Adrenal gland (tissue), 19 donors: ENCODE measurements at places on chromosomes 12 and 14. TPM values are rescaled to one million over a fixed set of nuclear protein-coding genes. Genes with fewer than 3 reads are reported as not detected.

Gene LIN7A
- 2.9 TPM for total RNA-seq

Gene AICDA
- not detected for total RNA-seq

Gene NTN4
- total RNA-seq = 41.8 TPM

Gene SRRM4
- 0.44 TPM for total RNA-seq

Gene SLC16A7
- 62.0 TPM for total RNA-seq

Gene DNAJC22
- 2.9 TPM for total RNA-seq

Gene TBC1D30
- total RNA-seq = 3.3 TPM

Gene SERPINA1
- 60.1 TPM for total RNA-seq

Gene KRT82
- total RNA-seq = not detected

GRCh38 chr12:59874781-59875180 lies 279.0 kb downstream of the SLC16A7 start:
- H3K4me1 ChIP-seq = no peaks in the 10 kb centered on the region
- no peak overlapping the region for H3K4me3 ChIP-seq
- no peaks in the 10 kb centered on the region for H3K36me3 ChIP-seq
- no peak for DNase-seq

DNA sequence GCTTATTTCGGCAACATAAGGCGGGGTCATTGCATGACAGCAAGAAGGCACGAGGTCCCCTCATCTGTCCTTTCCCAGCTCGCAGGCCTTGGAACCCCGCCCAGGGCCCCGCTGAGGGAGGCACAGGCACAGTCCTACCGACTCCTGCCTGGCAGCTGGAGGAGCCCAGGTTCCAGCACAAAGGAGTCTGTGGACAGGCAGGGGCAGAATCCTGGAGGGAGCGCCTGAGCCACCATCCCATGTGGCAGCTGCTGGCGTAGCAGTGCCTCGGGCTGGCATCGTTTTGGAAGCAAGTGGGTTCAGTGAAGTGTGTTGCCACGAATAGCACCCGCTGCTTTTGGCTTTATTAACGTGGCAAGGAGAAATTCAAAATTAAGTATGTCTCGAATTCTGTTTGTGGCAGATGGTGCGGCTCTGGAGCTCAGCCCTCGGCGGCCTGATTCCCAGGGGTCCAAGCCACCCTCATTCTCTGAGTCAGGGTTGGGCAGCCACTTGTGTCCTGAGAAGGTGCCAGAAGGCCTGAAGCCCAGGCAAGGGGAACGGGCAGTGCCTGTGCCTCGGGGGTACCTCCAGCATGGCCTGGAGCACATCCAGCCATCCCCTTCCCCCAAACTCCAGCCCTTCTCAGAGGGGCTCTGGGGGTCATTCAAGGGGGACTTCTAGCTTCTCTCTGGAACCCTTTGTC lies 35.9 kb downstream of the SLC8B1 start:
- H3K4me1 ChIP-seq = peaks cover 45% of the 10 kb centered on the region
- H3K4me3 ChIP-seq = no peak overlapping the region
- H3K27me3 ChIP-seq = no peaks in the 10 kb centered on the region
- H3K27ac ChIP-seq = peak overlapping the region; percentile 93
- DNase-seq = peak; percentile 86
- peaks cover 58% of the 10 kb centered on the region for H3K36me3 ChIP-seq

DNA sequence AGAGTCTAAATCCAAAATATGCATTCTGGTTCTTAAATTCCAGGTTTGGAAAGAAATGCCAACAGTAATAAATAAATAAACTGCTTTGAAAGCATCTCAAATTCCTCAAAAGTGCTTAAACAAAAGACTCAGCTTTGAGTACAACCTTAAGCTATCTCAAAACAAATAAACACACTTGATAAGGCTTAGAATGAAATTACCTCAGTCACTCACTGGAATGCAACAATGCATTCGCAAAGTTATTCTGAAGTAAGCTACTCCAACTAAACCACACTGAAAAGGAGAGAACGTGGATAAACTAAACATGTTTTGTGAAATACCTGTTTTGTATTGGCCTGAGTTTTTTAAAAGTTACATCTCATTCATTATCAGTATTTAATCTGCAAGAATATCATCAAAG lies 1.2 kb downstream of the SPTSSA start:
- H3K4me3 ChIP-seq = peak overlapping the region; percentile 98
- no peaks in the 10 kb centered on the region for H3K36me3 ChIP-seq
- no peaks in the 10 kb centered on the region for H3K27me3 ChIP-seq
- no peak overlapping the region for H3K27ac ChIP-seq

DNA sequence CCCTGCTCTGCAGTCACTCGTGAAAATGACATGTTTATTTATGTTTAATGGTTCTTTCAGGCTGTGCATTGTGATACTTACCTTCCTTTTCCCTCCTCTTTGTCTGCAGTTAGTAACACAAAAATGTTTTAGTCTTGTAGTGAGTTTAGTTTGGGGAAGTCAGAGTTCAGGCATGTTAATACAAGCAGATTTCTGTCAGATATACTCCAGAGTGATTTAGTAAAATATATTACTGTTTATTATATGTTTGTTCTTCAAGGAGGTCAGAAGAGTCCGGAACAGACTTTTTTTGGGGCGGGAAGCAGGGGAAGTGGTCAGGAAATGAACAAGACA lies 28.7 kb downstream of the MSRB3 start:
- DNase-seq = no peak
- no peak overlapping the region for H3K4me3 ChIP-seq
- no peaks in the 10 kb centered on the region for H3K4me1 ChIP-seq
- H3K27me3 ChIP-seq = no peaks in the 10 kb centered on the region

DNA sequence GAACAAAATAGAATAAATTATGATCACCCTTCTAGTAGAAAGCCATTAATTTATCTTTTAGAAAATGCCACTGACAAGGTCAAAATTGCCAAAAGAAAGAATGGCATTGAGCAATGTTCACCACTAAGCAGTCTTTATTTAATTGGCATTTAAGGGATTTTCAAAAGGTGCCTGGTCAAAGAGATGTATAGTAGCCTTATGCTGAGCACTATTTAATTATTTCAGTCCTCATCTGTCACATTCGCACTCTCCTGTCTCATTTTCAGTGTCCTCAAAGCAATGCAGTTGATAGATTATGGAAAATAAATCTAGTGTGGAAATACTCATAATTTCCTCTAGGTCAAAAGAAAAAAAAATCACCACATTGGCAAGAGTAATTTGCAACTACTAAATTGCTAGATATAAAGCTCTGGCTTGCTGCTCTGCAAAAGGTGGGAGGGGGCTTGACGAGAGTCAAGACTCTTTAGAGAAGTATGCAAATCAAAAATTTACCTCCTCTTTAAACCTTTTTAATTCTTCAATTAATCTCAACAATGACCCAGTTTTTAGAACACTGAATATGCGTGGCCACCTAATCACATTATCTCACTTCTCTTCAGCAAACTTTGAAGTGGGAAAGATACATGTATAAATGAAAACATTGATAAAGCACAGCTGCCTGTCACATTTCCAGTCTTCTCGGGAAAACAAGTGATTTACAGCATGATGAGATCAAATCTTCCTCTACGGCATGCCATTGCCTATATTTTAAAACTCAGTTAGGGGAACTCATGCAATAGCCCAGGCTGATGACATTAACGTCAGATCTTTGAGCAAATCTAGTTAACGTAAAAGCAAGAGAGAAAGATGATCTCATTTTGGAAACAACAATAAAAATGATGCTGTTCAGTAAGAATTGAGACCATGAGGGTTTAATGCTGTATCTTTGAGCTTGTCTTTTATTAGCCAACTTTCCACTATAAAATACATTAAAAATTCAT lies 373.1 kb upstream of the DCN start:
- DNase-seq = no peak
- H3K27me3 ChIP-seq = no peaks in the 10 kb centered on the region
- H3K36me3 ChIP-seq = no peaks in the 10 kb centered on the region
- no peak overlapping the region for H3K27ac ChIP-seq

- no peak for DNase-seq
- no peaks in the 10 kb centered on the region for H3K36me3 ChIP-seq
- peaks cover 13% of the 10 kb centered on the region for H3K27me3 ChIP-seq
- H3K4me1 ChIP-seq = no peaks in the 10 kb centered on the region
- no peak overlapping the region for H3K4me3 ChIP-seq
These were observed 37.4 kb downstream of the NOC4L start for GRCh38 chr12:132181570-132182200.

DNA sequence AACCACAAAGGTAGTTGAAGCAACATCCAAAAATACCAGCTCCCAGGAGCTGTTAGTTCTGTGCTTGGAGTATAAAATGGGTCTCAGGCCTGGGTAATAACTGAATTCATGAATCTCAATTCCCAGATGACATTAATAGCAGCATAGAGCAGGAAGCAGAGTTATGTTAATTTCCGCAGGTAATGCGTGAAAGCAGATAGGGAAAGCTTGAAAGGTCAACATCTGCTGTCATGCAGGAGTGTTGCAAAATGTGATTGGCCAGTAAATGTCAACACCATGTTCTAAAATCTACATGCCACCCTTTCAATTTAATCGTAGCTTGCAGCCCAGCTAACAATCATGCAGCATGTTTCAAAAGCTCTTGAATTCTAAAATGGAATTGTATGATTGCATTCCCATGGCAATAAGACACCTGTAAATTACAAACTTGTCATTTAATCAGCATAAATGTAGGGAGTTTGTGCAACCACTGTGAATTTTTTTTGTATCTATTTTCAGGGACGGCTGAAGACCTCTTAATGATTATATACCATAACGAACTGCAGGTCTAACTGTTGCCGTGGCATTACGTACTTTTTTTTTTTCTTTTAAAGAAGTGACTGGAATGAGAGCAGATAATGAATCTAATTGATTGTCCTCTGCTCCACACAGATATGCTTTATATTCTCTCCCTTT lies 635.8 kb upstream of the FOXG1 start:
- no peak overlapping the region for H3K4me3 ChIP-seq
- no peaks in the 10 kb centered on the region for H3K36me3 ChIP-seq
- no peaks in the 10 kb centered on the region for H3K4me1 ChIP-seq
- DNase-seq = no peak
- H3K27me3 ChIP-seq = no peaks in the 10 kb centered on the region
- no peak overlapping the region for H3K27ac ChIP-seq

- no peak overlapping the region for H3K4me3 ChIP-seq
- H3K4me1 ChIP-seq = peaks cover 38% of the 10 kb centered on the region
- H3K27me3 ChIP-seq = no peaks in the 10 kb centered on the region
These were observed 192.8 kb upstream of the KRR1 start for GRCh38 chr12:75704208-75704607.

GRCh38 chr12:123089631-123090353 lies 61.1 kb downstream of the PITPNM2 start:
- H3K4me1 ChIP-seq = peaks cover 40% of the 10 kb centered on the region
- H3K36me3 ChIP-seq = no peaks in the 10 kb centered on the region
- DNase-seq = peak; percentile 76
- H3K27ac ChIP-seq = no peak overlapping the region
- no peak overlapping the region for H3K4me3 ChIP-seq

- H3K4me1 ChIP-seq = no peaks in the 10 kb centered on the region
- no peaks in the 10 kb centered on the region for H3K27me3 ChIP-seq
- no peaks in the 10 kb centered on the region for H3K36me3 ChIP-seq
These were observed 909.4 kb upstream of the LRFN5 start for GRCh38 chr14:40697231-40697630.

DNA sequence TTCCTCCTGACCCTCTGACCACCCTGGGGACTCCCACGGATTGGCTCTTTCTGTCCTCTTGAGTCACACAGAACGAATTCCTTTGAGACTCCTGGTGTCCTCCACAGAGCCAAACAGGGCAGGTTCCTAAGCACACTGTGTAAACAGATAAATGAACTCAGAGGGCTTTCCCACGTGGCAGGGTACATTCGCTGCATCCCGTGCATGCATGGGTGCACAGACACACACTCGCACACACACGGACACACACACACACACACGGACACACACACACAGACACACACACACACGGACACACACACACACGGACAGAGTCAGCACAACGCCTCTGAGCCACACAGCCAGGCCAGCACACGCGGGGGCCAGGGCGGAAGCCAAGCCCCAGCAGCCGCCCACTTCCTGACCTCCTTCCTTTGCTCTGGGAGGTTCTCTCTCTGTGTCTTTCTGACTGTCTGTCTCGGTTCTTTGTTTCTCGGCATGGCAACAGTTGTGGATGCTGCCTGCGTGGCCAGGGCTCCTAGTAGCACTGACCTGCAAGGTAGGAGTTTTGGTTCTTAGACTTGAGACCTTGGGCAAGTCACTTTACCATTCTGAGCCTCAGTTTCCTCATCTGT lies 706 bp downstream of the CRACR2A start:
- DNase-seq = peak; percentile 21
- H3K4me1 ChIP-seq = no peaks in the 10 kb centered on the region
- H3K27ac ChIP-seq = no peak overlapping the region
- H3K36me3 ChIP-seq = no peaks in the 10 kb centered on the region
- peak overlapping the region; percentile 10 for H3K4me3 ChIP-seq
- H3K27me3 ChIP-seq = no peaks in the 10 kb centered on the region

DNA sequence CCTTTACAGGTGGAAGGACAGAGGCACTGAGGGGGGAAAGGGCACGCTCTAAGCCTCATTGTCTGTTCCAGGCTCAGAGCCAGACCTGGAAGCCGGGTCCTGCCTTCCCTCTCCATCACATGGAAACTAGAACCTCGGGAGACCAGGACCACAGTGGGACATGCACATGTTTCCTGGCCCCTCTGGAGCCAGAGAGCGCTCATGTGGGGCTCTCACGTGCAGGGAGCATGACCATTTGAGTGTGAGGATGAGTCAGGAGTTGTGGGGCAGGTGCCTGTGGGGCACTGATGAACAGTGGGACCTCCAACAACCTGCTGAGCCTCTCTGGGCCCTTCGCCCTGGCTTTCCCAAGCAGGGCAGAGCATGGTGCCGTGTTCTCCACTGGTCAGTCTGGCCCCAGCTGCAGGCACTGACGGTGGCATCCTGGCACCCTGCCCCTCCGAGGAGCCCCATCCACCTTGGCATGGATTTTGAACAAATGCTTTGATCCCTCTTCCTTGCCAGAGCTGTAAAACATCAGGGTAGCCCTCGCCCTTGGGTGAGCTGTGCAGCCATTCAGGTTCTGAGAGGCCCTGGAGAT lies 100.2 kb downstream of the RIN3 start:
- no peak overlapping the region for H3K4me3 ChIP-seq
- no peaks in the 10 kb centered on the region for H3K27me3 ChIP-seq

DNA sequence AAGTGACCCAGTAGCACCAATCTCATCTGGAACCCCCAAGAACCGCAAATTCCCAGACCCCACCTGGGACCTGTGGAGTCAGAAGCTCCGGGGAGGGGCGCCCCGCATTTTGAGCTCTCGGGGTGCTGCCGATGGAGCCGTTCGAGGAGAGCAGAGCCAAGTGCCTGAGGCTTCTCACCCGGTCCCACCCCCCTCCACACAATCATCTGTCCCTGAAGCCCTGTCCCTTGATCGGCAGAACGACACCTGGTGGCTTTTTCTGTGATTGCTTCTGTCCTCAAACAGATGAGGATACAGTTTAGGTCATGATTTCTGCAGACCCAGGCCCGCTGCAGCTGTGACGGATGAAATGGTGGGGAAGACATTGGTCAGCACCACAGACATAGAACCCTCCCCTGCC lies 74.7 kb downstream of the NOC4L start:
- H3K27me3 ChIP-seq = no peaks in the 10 kb centered on the region
- no peak overlapping the region for H3K27ac ChIP-seq
- H3K4me1 ChIP-seq = no peaks in the 10 kb centered on the region

DNA sequence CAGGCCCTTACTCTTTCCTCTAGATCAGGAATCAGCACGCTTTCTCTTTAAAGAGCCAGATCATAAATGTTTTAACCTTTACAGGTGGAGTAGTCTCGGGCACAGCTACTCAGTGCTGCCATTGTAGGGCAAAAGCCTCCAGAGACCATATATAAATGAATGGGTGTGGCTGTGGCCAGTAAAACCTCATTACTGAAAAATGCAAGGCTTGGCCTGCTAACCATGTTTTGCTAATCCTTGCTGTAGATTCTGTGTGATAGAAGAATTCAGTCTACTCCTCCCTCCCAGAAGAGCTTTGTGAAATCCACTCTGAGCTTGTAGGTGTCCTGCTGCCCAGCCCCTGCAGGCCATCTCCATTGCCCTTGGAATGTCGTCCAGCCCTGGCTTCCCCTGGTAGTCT lies 58.1 kb downstream of the HSP90AA1 start:
- no peak for DNase-seq
- H3K27ac ChIP-seq = no peak overlapping the region
- H3K4me1 ChIP-seq = no peaks in the 10 kb centered on the region
- H3K27me3 ChIP-seq = no peaks in the 10 kb centered on the region
- peaks cover 96% of the 10 kb centered on the region for H3K36me3 ChIP-seq
